ENCODE measurements at places on chromosomes 11 and 22.

DNA sequence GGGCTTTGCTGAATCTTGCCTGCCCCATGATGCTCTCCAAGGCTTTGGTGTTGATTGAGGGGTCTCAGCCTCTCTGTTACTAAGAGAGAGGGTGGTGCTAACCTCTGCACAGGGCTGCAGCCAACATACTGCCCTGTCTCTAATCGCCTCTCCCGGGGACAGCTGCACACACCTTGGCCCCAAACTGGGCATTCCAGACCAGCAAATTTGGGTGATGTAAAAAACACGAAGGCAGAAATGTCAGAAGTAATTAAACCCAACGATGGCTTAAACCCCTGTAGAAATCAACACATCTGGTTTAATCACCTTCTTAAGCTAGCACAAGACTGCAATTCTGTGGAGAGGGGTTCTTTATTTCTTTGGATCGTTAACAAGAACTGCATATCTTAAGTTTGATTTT is 116.5 kb downstream of the FEZ1 start:
- DNase-seq, result no peak

DNA sequence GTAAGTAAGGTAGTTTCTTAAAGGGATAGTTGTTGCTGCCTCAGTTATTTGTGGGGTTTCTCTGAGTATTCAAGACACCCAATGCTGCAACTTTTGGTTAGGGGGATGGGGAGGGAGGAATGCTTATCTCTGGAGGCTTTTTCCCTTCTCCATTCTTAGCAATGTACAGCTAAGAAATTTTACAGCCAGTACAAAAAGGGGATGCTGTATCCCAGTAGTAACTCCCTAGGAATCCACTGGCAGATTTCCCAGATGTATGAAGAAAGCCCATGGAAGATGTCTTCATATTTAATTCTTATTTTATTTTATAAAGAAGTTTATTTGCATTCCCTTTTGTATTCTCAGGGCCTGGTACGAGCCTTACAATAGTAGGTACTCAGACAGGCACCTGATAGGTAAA is 154.8 kb downstream of the ENTHD1 start:
- DNase-seq, result no peak

DNA sequence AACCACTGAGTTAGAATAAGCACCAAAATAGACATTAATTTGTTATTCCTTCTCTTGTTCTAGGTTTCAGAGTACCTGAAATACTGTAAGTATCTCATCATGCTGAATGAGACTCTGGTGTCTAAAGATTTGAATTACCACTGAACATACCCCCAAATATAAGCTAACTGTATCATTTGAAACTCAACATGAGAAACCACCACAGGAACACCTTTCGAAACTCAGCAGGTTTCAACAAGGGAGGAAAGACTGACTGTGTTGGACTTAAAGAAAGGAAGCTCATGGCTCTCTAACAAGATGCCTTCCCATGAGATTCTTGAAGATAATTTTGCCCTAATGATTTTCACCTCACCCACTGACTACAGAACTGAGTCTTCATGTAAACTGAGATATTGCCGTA is 37.0 kb downstream of the PRCP start:
- DNase-seq, result no peak

DNA sequence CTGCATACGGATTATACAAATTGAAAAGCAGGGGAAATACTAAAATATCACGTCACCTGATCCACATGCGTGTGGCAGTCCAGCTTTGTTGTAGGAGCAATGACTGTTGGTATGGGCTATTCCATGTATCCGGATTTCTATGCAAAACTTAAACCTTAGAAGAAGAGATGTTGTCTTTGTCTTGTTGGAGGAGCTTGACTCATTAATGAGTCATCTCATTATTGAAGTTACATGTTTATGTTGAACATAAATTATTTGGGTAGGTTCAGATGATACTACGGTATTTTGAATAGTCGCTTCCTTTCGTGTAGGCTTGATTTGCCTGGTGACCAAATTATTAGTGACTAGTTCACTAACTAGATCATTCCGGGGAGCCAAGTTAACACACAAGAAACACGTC is 806 bp upstream of the SAAL1 start:
- no peak for DNase-seq

GRCh38 chr11:92152245-92152644 is 72.4 kb upstream of the FAT3 start:
- DNase-seq, result no peak

GRCh38 chr11:69135420-69136363 is 20.0 kb upstream of the SMIM38 start:
- DNase-seq, result no peak

DNA sequence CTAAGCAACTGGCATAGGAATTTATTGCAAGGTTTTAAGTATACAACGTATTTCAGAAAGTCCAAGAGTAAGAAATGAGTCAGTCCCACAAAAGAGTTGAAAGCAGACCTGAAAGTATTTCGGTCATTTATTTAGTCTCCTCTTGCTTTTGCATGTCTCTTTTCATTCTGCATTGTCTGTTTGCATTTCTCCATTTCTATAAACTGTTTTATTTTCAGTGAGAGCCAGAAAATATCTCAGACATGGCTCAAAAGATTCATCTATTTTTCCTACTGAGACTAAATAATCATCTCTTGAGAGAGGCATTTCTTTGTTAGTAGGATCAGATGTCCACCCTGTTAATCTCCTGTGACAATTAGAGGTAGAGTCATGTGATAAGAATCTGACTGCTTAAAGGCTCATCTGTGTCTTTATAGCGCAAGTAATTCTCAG is 219.1 kb upstream of the CCDC179 start:
- DNase-seq, result no peak

DNA sequence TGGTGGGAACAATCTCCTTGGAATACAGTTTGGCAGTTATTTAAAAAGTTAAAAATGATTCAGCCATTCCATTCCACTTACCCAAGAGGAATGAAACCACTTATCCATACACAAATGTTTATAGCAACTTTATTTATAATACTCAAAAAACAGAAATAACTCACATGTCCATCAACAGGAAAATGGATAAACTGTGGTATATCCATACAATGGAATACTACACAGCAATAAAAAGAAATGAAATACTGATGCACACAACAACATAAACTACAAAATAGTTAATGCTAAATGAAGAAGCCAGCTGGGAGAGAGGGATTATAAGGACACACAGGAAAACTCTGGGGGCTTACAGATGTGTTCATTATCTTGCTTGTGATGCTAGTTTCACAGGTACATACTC is 64.7 kb downstream of the FCHSD2 start:
- no peak for DNase-seq

GRCh38 chr11:76656571-76657081 is 13.9 kb downstream of the LRRC32 start:
- DNase-seq, result no peak

- DNase-seq, result no peak
Measured at GRCh38 chr11:62125881-62126280, 2.1 kb downstream of the INCENP start.

DNA sequence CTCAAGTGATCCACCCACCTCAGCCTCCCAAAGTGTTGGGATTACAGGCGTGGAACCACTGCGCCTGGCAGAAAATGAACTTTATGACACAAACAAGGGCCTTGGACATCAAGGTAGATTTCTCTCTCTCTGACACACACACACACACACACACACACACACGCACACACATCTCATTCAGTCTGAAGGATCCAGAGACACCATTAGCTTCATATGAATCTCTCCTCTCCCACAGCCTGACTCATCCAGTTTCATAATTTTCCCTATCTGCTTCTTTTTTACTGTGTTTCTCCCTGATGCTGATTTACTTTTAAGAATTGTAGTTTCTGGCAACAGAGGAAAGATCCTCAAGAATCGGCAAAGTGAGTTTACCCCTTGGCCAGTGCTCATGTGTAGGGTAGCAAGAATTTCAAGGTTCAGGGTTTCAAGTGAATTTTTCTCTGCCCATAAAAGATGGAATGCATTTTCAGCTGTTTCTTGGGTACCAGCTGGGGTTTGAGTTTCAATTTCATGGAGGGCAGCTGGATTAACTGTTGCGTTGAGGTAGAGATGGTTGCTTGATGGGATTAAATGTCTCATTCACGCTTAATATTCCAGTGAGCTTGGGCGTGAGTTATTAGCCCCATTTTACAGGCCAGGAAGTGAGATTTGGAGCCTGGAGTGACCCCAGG is 3.5 kb downstream of the MYO18B start:
- no peak for DNase-seq

- DNase-seq, result no peak
Measured at GRCh38 chr22:43345761-43346301, 2.7 kb upstream of the SCUBE1 start.

- DNase-seq, result no peak
Measured at GRCh38 chr22:46376908-46377524, 41.5 kb downstream of the TRMU start.

DNA sequence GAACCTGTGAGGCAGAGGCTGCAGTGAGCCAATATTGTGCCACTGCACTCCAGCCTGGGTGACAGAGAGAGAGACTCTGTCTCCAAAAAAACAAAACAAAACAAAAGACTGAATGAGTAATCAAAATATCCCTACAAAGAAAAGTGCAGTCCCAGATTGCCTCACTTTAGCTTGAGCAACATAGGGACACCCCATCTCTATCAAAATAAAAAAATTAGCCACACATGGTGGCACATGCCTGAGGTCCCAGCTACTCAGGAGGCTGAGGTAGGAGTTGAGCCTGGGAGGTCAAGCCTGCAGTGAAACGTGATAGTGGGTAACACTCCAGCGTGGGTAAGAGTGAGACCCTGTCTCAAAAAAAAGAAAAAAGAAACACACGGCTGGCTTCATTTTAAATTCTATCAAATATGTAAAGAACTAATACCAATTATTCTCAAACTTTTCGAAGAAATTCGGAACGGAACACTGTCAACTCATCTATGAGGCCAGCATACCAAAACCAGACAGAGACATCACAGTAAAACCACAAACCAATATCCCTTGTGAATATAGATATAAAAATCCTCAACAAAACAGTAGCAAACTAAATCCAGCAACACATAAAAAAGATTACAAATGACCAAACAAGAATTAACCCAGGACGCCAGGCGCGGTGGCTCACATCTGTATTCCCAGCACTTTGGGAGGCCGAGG is 12.9 kb downstream of the CHEK2 start:
- no peak for DNase-seq

GRCh38 chr11:112297248-112297866 is 36.7 kb upstream of the PLET1 start:
- no peak for DNase-seq

- DNase-seq, result no peak
Measured at GRCh38 chr11:74680703-74681531, 50.3 kb downstream of the CHRDL2 start.

- DNase-seq, result no peak
Measured at GRCh38 chr22:46201059-46201757, 48.9 kb downstream of the CDPF1 start.

DNA sequence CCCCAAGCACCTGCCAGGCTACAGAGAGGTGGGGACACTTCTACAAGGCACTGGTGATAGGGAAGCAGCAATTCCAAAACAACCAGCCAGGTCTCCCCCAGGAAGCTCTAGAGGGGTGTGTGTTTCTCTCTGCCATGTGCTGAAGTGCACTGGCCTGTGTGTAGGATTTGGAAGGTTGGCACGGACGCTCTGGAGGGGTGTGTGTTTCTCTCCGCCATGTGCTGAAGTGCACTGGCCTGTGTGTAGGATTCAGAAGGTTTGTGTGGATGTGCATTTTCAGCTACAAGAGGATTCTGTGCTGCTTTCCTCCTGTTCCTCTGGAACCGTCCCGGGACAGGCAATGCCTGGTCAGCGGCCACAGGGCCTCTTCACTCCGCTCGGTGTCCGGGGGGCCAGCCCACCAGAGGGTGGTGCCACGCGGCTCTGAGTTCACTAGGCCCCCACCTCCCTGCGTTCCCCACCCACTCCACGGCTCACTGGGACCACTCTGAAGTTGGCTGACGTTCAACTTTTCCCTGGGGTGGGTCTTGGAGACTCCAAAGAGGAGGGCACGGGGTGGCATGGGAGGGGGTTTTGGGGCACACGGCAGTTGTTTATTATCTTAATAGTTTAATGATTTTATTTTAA is 552.8 kb downstream of the BRD1 start:
- DNase-seq, result no peak

DNA sequence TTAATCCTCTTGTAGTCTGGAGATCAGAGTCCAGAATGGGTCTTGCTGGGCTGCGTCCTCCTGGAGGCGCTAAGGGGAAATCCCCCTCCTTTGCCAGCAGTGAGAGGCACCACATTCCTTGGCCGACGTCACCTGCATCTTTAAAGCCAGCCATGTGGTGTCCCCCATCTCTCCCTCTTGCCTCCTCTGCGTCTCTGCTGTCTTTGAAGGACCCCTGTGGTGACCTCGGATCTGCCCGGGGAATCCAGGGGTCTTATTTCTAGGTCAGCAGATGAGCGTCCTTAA is 27.2 kb upstream of the PARVB start:
- DNase-seq, result no peak

GRCh38 chr11:94049351-94049750 is 28.2 kb downstream of the HEPHL1 start:
- no peak for DNase-seq

- DNase-seq, result no peak
Measured at GRCh38 chr11:102430158-102430836, 22.3 kb downstream of the TMEM123 start.

GRCh38 chr22:48889887-48890692 is 937.6 kb downstream of the BRD1 start:
- DNase-seq, result no peak

All from stimulated activated CD4-positive, alpha-beta T cell treated with anti-CD3 and anti-CD28 coated beads, Interleukin-15, amount 100 ng/mL, for 1 hour (primary cell).